Mammary epithelial cell (primary cell): ENCODE measurements at places on chromosomes 16 and 17.

DNA sequence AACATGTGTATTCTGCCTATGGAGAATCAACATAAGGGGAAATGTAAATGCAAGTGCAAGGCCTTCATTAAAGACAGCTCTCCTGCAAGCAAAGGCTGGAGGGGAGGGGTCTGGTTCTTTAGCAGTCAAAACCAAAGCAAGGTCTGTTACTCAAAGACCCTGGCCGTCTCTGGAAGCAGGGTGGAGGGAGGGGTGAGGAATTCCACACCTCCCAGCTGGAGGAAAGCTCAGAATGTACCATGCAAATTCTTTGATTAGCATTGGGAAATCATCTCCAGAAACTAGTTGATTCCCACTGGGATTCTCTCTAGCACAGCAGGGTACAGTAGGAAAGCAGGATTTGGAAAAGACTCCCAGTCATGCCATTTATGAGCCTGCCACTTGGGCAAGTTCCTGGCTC lies 77.3 kb upstream of the ASIC2 start:
- DNase-seq = no peak

DNA sequence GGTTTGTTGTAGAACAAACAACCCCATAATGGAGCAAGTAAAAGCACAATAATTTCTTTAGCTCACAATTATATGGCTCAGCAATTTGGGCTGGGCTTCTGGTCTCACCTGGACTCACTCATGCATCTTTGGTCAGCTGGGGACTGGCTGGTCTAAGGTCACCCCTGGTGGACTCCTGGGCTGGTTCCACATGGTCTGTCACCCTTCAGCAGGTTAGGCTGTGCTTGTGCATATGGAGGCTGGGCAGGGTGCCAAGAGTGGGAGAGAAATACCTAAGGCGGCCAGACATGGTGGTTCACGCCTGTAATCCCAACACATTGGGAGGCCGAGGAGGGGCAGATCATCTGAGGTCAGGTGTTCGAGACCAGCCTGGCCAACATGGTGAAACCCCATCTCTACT lies 27.0 kb upstream of the SMURF2 start:
- no peak for DNase-seq

- no peak for DNase-seq
Observed at GRCh38 chr16:85806539-85806938, 7.0 kb downstream of the COX4I1 start.

DNA sequence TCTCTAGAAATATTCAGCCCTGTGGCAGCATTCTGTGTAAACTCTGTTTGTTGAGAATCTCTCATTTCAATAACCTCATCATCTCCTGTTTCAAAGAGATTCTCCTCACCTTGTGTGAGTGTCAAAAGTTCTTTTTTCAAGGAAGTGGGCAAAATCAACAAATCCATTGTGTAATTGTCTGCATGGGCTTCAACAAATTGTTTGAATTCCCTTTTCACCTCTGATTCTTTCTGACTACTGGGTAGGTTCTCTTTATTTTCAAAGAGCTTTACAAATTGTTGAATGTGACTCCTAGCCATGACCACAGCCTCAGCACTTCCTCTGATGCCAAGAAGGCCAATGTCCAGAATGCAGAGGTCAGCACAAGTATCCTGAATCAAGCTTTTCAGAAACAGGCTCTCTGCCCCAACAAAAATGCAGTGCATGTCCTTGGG lies 48.0 kb downstream of the N4BP1 start:
- no peak for DNase-seq

DNA sequence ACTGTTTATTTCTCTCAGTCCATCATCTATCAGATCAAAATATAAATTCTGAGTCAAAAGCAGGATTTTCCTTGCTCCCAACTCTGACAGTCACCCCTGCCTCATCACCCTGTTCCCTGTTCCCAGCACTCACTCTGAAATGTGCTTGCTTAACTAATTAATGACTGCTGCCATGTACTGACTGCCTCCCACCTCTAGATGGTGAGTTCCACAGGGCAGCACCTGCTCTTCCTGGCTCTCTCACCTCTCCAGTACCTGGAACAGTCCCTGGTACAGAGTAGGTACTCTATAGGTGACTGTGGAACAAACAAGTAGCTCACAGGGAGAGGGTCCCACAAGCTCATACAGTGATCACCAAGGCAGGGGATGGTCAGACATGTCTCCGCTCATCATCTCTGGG lies 114.3 kb upstream of the C16orf82 start:
- DNase-seq = no peak
